H1 (cell line): ENCODE measurements at places on chromosomes 4 and X. TPM values are rescaled to one million over a fixed set of nuclear protein-coding genes. Genes with fewer than 3 reads are reported as not detected.

Gene TASL
- total RNA-seq, result not detected in 2 replicates

Gene RBMXL3
- not detected in 2 replicates for total RNA-seq

Gene PTTG2
- not detected in 2 replicates for total RNA-seq

DNA sequence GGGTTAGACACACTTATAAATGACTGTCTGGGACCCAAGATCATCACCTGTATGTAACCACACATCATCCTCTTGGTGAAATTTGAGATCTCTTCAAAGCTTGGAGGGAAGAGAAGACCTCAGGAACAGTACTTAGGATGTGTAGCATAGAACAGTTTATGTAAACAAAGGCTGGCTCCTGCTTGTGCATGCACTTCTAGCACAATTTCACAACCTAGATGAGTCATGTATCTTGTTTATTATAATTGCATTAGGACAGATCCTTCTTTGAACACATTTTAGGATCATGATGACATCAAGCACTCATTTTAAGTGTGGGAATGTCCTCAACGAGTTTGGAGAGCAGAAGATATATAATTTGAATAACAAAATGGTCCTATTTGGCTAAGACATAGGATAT lies 26.3 kb upstream of the ZMAT1 start:
- DNase-seq, result no peak

GRCh38 chr4:42643685-42644084 lies 13.2 kb downstream of the ATP8A1 start:
- DNase-seq, result no peak

GRCh38 chr4:152045807-152046571 lies 285.2 kb upstream of the GATB start:
- peak; percentile 96 for DNase-seq

GRCh38 chrX:100048156-100048555 lies 361.9 kb downstream of the PCDH19 start:
- no peak for DNase-seq

GRCh38 chr4:52350926-52351325 lies 299.8 kb downstream of the SPATA18 start:
- DNase-seq, result no peak

DNA sequence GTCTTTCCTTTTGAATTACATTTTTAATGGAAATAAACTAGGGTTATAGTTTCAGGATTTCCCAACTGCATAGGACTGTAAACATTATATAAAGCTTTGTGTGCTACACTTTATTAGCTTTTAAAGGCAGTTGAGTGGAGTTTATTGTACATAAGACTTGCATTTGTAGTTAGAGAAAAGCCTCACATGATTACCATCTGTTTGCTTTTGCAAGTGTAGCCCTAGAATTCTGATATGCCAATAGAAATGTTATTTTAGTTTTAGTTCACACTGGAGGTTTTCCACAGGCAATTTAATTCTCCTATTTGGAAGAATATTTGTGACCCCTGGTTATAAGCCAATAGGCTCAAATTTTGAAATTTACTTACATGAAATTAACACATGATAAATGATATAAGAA lies 41.3 kb upstream of the ANK2 start:
- DNase-seq, result no peak

DNA sequence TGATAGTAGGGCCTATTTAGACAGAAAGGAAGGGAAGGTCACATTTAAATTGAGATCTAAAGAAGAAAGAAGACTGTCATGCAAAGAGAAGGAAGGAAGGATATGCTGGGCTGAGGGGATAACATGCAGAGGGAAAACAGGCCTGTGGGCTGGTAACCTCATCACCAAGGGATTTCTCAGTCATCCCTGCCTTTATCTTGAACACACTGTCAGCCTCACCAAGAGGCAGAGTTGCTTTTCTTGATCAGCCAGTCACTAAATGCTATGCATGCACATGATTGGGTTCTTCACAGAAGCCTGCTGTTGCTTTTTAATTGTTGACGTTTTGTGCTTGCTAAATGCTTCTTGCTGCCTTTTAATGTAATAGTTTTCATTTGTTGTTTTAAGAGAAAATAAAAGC lies 113.0 kb downstream of the ARHGAP24 start:
- DNase-seq, result no peak

DNA sequence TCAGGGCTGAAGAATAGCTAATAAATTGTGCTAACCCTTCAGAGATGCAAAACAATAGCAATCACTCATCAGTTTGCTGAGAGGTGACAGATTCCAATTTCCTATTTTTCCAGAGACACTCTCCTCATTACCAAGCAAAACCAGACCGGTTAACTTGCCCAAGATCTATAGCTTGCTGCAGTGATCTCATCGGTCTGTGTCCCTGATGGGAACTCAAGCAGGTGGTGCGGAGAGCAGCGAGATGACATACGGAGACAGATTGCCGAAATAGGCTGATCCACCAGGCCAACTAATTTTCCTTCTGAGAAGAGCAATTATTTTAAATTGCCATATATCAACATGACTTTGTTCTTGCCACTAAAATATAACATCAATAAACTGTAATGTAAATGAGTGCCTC lies 10.5 kb upstream of the DCHS2 start:
- no peak for DNase-seq

- no peak for DNase-seq
Observed at GRCh38 chrX:3320471-3321046, 25.9 kb downstream of the MXRA5 start.

DNA sequence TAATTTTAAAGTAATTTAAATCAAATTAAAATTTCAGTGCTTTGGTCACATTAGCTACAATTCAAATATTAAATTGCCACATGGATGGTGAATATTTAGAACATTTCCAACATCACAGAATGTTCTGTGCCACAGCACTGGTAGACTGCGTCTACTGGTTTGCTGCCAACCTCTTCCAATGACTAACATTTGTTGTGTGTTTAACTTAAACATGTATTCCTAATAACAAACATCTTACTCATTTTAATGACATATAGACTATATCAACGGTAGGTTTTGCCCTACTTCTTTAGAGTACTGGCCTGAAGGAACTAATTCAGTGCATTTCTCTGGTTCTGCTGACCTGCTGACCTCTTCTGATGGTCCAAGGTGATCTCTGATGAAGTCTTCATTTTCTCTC lies 157.6 kb downstream of the DCK start:
- DNase-seq, result no peak

GRCh38 chr4:89269121-89269666 lies 38.4 kb downstream of the GPRIN3 start:
- DNase-seq, result no peak

GRCh38 chr4:185708348-185708747 lies 103.6 kb downstream of the SORBS2 start:
- no peak for DNase-seq

DNA sequence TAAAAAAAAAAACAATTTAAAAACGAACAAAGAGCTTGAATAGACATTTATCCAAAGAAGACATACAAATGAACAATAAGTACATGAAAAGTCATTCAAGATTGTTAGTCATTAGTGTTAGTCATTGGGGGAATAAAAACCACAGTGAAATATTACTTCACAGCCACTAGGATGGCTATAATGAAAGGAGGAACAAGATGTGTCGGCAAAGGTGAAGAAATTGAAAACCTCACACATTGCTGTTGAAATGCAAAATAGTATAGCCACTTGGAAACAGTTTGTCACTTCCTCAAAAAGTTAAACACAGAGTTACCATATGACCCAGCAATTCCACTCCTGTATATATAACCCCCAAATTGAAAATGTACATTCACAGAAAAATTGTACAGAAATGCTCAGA lies 45.2 kb upstream of the SLC39A8 start:
- DNase-seq, result no peak

DNA sequence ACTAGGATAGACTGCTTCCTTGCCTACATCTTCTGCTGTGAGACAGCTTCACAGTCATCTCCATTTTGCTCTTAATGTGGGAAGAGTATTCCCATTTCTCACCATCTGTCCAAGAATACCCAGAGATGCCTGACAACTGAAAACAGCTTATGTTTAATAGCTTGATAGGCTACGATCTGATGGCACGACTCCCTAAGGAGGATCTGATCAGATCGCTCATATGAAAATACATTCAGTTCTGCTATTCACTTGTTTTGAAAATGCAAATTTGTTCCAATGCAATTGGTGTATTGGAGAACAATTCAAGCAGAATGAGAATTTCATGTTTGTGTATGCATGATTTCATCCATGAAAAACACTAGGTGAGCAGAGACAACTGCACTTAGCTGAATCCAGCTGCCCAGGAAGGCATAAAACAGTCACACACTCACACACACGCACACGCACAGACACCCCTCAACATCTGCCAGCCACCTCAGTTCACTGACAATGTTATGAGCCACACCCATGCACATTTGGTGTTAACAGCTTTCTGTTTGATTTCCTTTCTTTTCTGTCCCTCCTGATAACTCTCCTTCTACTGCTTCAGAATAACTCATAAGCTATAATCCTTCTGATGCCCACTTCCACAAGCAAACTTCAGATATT lies 29.6 kb downstream of the TRIML1 start:
- DNase-seq, result no peak

DNA sequence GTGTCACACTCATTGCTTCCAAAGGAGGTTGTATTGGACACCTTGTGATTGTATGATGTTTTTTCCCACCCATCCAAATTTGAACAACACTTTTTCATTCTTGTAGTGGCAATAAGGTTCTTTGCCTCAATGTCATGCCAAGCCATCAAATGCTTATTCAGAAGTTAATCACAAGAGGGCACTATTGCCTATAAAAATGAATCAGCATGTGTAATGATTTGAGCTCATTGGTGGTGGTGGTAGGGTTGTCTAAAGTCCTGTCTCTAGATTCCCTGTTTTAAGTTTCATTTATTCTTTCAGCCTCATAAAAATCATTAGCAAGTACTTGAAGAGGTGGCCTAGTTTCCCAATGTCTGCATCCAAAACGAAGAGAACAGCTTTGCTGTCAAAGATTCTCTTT lies 37.0 kb downstream of the IRS4 start:
- no peak for DNase-seq

GRCh38 chr4:159141193-159141592 lies 38.3 kb downstream of the RAPGEF2 start:
- DNase-seq, result no peak

DNA sequence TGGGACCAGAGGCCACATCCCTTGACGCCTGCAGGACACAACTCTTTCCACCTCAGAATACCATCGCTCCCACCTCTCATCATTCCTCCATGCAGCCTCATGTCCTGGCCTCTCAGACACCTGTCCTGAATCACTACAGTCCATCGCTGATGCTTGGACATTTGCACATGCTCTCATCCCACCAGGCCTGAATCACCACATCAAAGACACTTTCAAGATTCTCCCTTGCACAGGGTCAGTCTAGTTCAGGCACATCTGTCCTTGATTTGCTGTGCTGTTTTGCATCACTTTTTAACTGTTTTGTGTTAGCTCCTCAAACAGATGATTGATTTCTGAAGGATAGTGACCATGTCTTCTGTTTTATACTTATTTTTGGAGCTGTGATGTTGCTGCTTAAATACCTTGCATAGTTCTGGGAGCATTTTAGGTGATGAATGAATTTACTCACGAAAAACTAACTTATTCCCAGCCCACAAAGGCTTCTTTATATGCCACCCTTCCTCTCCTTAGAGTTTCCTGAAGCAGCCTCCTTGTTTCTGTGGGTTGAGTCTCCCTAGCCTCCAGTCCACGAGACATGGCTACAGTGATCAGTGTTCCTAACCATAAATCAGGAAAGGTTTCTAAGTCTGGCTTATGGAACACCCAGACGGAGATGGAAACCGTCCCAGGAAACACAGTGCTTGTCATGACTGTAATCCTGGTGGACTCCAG lies 2.6 kb downstream of the FAM114A1 start:
- DNase-seq, result no peak

DNA sequence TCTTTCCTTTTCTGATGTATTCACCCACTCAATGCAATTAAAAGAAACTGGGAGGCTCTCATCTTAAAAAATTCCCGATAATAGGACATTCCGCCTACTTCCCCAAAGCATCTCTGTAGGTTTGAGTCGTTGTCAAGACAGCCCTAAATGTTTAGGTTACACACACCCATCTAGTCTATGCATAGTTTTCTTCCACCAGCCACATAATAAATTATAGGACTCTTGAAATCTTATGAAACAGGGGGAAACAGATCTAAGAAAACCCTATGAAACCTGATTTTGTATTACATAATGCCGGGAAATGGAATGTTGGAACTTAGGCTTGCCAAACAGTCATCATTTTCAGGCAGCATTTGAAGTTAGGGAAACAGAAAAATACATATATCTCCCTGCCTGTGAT lies 150.0 kb downstream of the PRKX start:
- no peak for DNase-seq

DNA sequence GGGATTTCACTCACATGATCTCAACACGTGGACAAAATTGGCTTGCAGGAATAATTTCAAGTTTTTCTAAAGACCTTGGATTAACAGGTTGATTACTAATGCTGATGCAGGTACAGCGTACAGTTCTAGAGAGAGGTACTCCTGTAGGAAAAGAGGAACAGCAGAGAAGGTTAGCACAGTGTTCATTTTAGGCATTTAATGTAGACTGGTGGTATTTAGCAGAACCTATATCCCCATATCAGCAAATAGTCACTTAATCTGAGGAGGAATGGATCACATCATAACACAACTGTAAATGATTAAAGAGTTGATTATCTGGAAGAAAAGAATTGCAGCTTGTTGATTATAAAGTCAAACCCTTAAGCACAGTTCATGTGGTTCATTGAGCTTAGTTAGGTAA lies 620 bp downstream of the CXCL10 start:
- DNase-seq, result no peak
